NCI-H82 (cell line): ENCODE measurements at places on chromosomes 16 and 17.

DNA sequence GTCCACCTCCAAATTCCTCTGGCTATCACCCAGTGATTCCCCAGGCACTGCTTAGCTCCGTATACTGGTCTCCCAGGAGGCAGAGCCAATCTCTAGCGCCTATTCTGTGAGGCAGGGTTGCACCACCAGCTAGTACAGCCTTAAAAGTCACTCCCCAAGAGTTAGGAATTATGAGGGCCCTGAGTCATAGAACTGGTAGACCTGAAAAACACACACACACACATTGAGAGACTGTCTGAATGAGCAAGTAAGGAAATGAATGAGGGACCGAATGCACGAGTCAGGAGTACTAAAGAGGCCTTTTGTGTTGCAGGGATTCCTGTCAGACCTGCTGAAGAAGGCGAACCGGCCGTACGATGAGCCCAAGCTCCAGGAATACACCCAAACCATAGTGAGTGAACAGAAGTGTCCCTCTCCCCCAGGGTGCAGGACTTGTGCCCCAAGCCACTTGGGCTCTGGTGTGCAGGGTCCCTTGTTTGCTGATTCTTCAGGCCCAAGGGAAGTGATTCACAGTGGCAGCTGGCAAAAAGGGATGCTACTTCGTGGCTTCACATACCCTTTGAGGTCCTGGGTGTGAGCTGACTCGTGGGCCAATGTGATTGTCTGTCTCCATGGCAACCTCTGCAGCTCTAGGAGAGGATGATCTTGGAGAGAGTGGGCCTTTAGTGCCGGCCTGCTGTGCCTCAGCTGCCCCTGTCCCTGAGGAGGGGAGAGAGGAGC lies 24.7 kb downstream of the CALB2 start:
- DNase-seq = peak; percentile 13

DNA sequence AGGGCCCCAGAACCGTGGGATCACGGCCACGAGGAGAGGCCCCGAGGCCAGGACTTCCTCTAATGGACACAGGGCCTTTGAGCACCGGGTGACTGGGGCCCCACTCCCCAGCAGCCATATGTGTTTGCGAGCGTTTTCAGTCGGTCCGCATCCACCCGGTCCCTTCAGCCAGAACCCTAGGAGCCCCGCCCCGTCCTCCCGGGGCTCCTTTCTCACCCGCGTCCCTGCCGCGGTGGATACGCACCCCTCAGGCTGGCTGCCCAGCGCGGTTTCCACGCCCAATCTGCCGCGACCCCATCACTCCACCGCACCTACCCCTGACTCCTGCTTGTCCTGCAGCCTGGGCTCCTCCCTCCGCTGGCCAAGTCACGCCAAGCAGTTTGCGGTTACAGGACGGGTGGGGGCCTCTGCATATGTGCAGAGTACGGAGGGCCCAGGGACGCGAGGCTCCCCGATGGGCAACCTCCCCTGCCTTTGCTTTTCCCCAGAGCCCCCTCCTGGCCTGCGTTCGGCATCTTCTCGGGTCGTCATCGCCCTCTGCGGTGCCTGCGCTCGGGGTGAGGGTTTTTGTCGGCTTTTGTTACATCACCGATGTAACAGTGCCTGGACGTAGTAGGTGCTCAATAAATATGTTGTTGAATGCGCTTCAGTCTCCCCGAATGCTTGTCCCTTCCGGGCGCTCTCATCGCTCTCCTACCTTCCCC lies 1.0 kb upstream of the TTYH2 start:
- DNase-seq = peak; percentile 58

- DNase-seq = no peak
Observed at GRCh38 chr17:35254107-35254773, 11.4 kb downstream of the SLFN5 start.

- peak; percentile 73 for DNase-seq
Observed at GRCh38 chr17:70329721-70330120, 160.4 kb downstream of the KCNJ2 start.
